Uterus (tissue), 4 donors: ENCODE measurements at places on chromosomes 13 and 19. TPM values are rescaled to one million over a fixed set of nuclear protein-coding genes. Genes with fewer than 3 reads are reported as not detected.

- no peak overlapping the region for H3K27ac ChIP-seq
- H3K36me3 ChIP-seq: no peaks in the 10 kb centered on the region
- DNase-seq: no peak
Observed at GRCh38 chr13:72696579-72696978, 30.9 kb downstream of the MZT1 start.

DNA sequence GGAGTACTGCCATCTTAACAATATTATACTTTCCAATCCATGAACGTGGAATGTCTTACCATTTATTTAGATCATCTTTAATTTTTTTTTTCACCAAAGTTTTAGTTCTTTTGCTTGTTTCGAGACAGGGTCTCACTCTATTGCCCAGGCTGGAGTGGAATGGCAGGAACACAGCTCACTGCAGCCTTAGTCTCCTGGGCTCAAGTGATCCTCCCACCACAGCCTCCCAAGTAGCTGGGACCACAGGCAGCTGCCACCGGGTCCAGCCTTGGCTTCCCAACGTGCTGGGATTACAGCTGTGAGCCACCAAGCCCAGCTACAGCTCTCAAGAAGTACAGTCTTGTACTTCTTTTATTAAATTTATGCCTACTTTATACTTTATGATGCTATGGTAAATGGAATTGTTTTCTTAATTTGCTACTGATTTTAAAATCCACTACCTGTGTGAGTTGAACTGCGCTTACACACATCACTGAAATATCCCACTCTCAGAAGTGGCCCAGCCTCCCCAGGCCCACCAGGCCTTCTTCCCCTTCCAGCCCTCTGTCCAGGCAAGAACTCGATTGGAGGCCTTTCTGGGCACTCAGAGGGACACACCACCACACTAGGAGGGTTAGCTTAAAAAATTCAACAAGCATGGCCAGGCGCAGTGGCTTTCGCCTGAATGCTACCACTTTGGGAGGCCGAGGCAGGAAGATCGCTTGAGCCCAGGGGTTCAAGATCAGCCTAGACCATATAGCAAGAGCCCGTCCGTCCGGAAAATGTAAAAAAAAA, 1.0 kb upstream of the PGLS start:
- peak overlapping the region; percentile 93 for H3K27ac ChIP-seq
- H3K36me3 ChIP-seq: no peaks in the 10 kb centered on the region
- H3K27me3 ChIP-seq: no peaks in the 10 kb centered on the region
- H3K4me3 ChIP-seq: peak overlapping the region; percentile 81

- no peaks in the 10 kb centered on the region for H3K4me1 ChIP-seq
- no peak for DNase-seq
- no peaks in the 10 kb centered on the region for H3K27me3 ChIP-seq
Observed at GRCh38 chr19:31257426-31258130, 91.7 kb downstream of the TSHZ3 start.

DNA sequence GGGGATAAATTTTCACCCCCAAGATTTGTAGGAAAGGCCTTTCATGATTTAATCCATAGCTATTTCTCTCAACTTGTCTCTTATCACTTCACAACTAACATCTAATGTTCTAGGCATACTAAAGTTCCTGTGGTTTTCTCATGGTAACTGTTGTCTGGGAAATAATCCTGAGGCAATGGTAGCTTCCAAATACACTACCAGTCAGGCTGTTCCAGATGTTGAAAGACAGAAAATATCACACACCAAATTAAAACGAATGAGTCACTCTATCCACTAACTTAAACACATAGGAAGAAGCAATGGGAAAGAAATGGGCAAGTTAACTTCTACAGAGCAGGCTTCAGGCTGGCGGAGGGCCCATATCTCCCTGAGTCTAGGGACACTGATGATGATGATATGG, 77.7 kb upstream of the MYO16 start:
- no peak overlapping the region for H3K4me3 ChIP-seq
- no peak for DNase-seq
- H3K4me1 ChIP-seq: no peaks in the 10 kb centered on the region
- H3K27ac ChIP-seq: no peak overlapping the region

- no peaks in the 10 kb centered on the region for H3K27me3 ChIP-seq
- no peak overlapping the region for H3K27ac ChIP-seq
- no peaks in the 10 kb centered on the region for H3K36me3 ChIP-seq
- no peaks in the 10 kb centered on the region for H3K4me1 ChIP-seq
- DNase-seq: no peak
Observed at GRCh38 chr13:95226932-95227695, 74.1 kb downstream of the ABCC4 start.

GRCh38 chr13:113320226-113320875, 23.3 kb downstream of the LAMP1 start:
- H3K4me3 ChIP-seq: no peak overlapping the region
- no peak for DNase-seq
- H3K36me3 ChIP-seq: no peaks in the 10 kb centered on the region
- no peaks in the 10 kb centered on the region for H3K4me1 ChIP-seq
- no peaks in the 10 kb centered on the region for H3K27me3 ChIP-seq

- H3K27ac ChIP-seq: no peak overlapping the region
- no peaks in the 10 kb centered on the region for H3K27me3 ChIP-seq
- DNase-seq: no peak
Observed at GRCh38 chr13:60798503-60798902, 401.5 kb downstream of the TDRD3 start.

DNA sequence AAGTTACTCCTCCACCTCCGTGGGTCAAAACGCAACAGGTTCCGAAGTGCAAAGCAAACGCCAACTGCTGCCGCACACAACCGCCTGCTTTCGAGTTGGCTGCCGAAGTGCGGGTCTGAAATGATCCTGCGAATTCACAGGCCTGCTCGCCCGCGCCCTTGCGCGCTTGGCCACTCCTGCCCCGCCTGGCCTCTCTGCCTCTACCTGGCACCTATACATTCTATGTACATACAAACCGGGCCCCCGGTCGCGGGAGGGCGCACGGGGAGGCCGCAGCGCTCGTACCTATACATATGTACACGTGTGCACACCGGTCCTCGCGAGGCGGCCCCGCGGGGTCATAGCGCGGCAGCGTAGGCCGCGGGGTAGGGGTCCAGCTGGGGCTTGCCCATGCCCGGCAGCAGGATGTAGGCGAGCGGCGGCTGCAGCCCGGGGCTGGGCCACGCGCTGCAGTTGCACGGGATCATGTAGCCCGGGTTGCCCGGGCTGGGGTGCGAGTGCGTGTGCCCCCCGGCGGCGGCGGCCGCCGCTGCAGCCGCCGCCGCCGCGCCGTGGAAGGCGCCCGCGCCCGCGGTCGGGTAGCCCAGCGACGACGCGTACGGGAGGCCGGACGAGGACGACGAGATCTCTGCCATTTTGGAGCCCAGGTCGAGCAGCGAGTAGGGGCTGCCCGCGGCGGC, 1.3 kb downstream of the SOX21 start:
- H3K36me3 ChIP-seq: no peaks in the 10 kb centered on the region
- H3K4me1 ChIP-seq: no peaks in the 10 kb centered on the region
- DNase-seq: no peak
- H3K4me3 ChIP-seq: no peak overlapping the region

- H3K36me3 ChIP-seq: no peaks in the 10 kb centered on the region
- no peaks in the 10 kb centered on the region for H3K4me1 ChIP-seq
- no peak overlapping the region for H3K27ac ChIP-seq
- H3K4me3 ChIP-seq: no peak overlapping the region
- no peaks in the 10 kb centered on the region for H3K27me3 ChIP-seq
Observed at GRCh38 chr13:90003566-90003965, 1343.9 kb upstream of the MIR17HG start.

DNA sequence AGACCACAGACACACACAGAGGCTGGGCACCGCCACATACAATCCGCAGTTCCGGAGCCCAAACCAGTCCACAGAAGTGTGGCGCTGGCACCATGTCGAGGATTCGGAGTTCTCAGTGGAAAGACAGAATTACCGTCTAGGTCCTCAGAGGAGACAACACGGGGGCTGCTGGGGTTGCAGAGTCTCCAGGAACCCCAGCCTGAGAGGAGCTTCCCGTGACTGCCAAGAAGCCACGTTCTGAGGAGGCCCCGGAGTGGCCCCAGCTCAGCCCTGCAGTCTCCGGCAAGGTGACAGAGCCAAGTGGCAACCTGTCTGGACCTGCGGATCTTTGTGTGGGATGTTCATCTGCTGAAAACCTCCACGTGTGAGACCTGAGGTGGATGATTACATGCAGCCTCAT, 7.3 kb upstream of the ADPRHL1 start:
- no peak overlapping the region for H3K4me3 ChIP-seq
- H3K27ac ChIP-seq: no peak overlapping the region
- no peaks in the 10 kb centered on the region for H3K27me3 ChIP-seq
- H3K4me1 ChIP-seq: no peaks in the 10 kb centered on the region

- H3K27ac ChIP-seq: peak overlapping the region; percentile 91
- no peaks in the 10 kb centered on the region for H3K36me3 ChIP-seq
- no peak overlapping the region for H3K4me3 ChIP-seq
Observed at GRCh38 chr19:7159105-7159933, 89.8 kb downstream of the ZNF557 start.

DNA sequence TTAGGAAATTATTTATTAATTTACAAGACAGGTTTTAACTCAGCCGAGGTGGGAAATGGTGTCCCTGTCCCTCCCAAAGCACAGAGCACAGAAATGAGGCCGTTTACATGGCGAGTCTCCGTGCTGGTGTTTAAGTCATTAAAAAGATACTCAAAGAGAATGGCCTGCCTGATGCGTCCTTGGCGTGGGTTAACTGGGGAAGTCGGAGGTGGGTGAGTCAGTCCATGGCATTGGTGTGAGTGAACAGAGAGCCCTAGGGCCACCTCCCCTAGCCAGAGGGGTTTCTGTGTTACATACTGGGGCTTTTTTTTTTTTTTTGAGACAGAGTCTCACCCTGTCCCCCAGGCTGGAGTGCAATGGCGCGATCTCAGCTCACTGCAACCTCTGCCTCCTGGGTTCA, 3.9 kb downstream of the FEM1A start:
- H3K27ac ChIP-seq: no peak overlapping the region
- no peaks in the 10 kb centered on the region for H3K36me3 ChIP-seq
- no peak overlapping the region for H3K4me3 ChIP-seq
- no peak for DNase-seq
- no peaks in the 10 kb centered on the region for H3K4me1 ChIP-seq
- H3K27me3 ChIP-seq: no peaks in the 10 kb centered on the region

- H3K27me3 ChIP-seq: no peaks in the 10 kb centered on the region
- no peaks in the 10 kb centered on the region for H3K36me3 ChIP-seq
- no peaks in the 10 kb centered on the region for H3K4me1 ChIP-seq
- H3K27ac ChIP-seq: peak overlapping the region; percentile 89
- H3K4me3 ChIP-seq: peak overlapping the region; percentile 64
Observed at GRCh38 chr19:2477141-2477710, 1.3 kb downstream of the GADD45B start.

DNA sequence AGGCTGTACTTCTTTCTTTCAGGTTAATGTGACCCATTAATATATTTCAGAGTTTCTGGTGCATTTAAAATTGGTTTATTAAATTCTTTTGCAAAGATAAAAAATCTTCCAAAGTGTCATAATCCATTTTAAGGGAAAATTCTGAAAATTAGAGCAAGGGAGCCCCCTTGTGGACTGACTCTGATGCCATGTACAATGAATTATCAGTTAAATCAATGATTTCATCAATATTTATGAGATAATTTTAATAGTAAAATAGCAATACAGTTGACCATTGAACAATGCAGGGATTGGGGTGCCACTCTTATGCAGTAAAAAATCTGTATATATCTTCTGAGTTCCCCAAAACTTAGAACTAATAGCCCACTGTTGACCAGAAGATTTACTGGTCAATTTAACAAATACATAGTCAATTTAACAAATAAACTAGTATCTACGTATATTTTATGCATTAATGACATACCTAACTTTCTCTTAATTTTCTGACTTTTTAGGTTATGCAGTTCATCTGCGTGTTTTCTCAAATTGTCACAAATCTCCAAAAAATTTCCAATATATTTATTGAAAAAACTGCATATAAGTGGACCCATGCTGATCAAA, 479.1 kb upstream of the MIR17HG start:
- no peaks in the 10 kb centered on the region for H3K4me1 ChIP-seq
- no peak overlapping the region for H3K27ac ChIP-seq
- no peaks in the 10 kb centered on the region for H3K36me3 ChIP-seq
- H3K4me3 ChIP-seq: no peak overlapping the region

DNA sequence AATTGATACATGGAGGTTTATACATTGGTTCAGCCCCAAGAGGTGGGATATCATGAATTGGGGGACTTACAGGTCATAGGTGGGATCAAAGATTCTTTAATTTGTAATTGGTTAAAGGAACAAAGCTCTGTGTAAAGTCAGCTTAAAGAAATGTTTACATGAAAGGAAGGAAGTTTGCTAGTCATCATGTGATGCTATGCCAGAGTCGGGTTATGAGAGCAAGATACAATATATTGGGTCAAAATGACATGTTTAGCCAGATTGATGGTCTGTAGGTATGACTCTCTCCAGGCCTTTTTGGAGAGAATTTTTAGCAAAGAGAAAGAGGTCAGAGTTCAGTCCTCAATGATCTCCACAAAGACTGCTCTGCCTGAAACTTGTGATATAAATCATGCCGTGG, 5.3 kb upstream of the CYSLTR2 start:
- DNase-seq: no peak
- H3K36me3 ChIP-seq: no peaks in the 10 kb centered on the region
- H3K4me1 ChIP-seq: no peaks in the 10 kb centered on the region

DNA sequence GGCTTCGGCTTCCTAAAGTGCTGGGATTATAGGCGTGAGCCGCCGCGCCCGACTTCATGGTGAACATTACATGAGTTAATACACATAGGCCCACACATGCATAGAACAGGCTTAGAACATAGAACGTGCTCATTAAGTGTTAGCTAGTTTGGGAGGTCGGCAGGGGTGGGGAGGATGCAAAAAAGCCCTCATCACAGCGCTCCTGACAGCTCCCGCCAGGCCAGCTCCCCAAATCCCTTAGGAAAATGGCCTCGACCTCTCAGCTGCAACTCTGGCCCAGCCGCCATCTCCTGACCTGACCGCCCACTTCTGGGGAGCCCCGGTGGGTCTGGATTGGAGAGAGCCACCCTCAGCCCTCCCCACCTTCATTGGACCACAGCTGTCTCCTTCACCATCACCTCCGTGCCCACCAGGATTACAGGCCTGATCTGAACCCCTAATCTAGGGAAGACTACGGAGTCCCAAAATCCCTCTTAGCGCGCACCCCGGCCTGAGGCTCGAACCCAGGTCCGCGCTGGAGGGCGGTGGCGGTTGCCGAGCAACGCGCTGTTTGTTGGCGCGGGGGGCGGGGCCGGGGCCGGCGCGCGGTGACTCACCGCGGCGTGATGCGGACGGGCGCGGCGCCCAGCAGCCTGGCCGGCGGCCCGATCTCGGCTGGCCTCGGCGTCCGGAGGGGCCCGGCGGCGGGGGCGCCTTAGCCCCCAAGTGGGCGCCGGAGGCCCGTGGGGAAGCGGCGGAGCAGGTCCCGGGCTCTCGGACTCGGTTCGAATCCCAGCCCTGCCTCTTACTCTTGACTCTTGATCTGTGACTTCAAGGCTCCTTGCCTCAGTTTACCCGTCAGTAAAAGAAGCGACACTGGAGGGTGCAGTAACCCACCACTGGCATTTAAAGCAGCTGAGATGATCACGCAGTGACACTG, 26.7 kb upstream of the NANOS3 start:
- H3K4me3 ChIP-seq: peak overlapping the region; percentile 37
- H3K27ac ChIP-seq: peak overlapping the region; percentile 100
- peaks cover 35% of the 10 kb centered on the region for H3K4me1 ChIP-seq
- H3K36me3 ChIP-seq: no peaks in the 10 kb centered on the region
- no peaks in the 10 kb centered on the region for H3K27me3 ChIP-seq

Gene FUT1
- 17.7 TPM for total RNA-seq

Gene IL17D
- total RNA-seq: 2.7 TPM

Gene CPB2
- total RNA-seq: not detected

Gene TMEM143
- total RNA-seq: 5.6 TPM

Gene MYBPC2
- total RNA-seq: not detected

Gene BRCA2
- 11.5 TPM for total RNA-seq

Gene BEST2
- total RNA-seq: 0.14 TPM

Gene ZNF506
- total RNA-seq: 18.7 TPM

Gene ACTL9
- total RNA-seq: not detected
